ENCODE measurements at places on chromosomes 5 and 9.

DNA sequence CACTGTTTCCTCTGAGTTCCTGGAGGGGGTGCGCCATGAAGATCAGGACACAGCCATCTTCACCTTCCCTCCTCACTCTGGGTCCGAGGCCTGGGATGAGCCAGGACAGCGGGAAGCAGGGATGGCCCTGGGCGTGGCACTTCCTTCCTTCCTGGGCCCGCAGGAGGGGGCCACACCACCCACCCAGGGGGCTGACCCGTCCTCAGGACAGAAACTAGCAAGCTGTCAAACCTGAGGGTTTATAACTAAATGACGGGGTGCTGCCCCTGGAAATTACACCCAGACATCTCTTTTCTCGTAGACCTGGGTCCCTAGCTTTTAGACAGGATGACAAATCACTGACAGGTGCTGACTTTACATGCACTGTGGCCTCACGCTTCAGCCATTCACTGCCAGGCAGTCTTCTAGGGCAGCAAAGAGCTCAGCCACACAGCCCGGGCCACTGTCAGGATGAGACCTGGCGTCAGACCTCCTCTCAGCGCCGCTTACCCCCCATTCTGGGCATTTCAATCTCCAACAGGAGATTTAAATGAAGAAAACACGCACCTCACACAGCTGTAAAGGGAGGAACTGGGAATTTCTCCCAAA lies 8.1 kb downstream of the FCN2 start:
- DNase-seq, result no peak

- peak; percentile 71 for DNase-seq
Observed at GRCh38 chr5:107743373-107744000, 72.8 kb upstream of the EFNA5 start.

- no peak for DNase-seq
Observed at GRCh38 chr5:153043886-153044285, 446.6 kb upstream of the GRIA1 start.

GRCh38 chr5:138032572-138033385 lies at the start of gene FAM13B:
Gene FAM13B, minus strand, starts transcription at chr5:138033079. Its CDS starts 13,968 bp downstream, at chr5:138019111.
- DNase-seq, result peak; percentile 39

DNA sequence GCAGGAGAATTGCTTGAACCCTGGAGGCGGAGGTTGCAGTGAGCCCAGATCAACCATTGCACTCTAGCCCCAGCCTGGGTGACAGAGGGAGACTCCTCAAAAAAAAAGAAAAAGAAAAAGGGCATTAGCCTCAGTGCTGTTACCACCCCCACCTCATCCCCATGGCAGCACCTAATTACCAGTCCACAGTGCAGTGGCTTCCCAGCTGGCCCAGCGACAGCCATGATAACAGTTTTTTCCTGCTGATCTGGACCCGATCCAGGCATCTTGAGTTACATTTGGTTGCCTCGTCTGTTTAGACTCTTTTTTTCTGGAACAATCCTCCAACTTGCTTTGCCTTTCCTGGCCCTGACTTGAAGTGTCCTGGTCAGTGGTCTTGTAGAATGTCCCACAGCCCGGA lies 24.4 kb downstream of the NCS1 start:
- no peak for DNase-seq

- DNase-seq, result no peak
Observed at GRCh38 chr5:80554646-80555045, 15.4 kb downstream of the ANKRD34B start.

- no peak for DNase-seq
Observed at GRCh38 chr5:160462167-160462566, 40.5 kb downstream of the PTTG1 start.

GRCh38 chr5:145473042-145473642 lies 362.0 kb downstream of the PRELID2 start:
- no peak for DNase-seq

- DNase-seq, result no peak
Observed at GRCh38 chr5:163893281-163893680, 387.9 kb downstream of the MAT2B start.

GRCh38 chr9:113781896-113782295 lies 94.2 kb upstream of the ZNF618 start:
- no peak for DNase-seq

DNA sequence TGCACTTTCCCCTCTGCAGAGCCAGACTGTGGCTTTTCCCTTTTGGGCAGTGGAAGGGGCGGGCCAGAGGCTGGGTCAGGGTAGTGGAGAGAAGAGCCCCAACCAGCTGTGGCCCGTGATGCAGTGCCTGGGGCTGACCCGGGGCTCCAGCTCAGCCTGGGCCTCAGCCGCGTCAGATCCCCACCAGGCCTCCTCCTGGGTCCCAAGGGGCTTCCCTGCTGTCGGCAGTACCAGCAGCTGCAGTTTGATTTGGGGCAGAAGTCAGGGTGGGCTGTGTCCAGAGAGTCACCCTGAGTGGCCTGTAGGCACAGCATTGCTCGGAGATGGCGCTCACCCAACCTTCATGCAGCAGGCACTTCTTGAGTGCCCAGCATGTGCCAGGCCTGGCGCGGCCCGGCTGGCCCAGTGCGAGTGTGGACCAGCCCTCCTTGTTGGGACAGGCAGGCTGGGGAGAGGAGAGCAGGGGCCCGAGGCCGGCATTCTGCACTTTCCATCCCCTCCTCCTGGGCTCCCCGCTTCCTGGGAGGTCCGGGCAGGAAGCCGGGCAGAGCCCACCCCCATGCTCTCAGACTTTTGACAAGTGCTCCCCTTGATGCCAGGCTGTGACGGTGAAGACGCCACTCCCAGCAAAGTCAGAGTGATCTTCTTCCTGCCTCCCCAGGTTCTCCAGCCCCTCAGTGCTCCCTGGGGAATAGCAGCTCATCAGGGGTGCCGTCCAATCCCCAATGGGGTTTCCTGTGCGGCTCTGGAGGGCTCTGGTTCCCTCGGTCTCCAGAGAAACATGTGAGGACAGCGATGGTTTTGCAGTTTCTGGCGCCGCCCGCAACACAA lies 88.3 kb upstream of the COL5A1 start:
- DNase-seq, result no peak

- DNase-seq, result no peak
Observed at GRCh38 chr9:15373881-15374280, 48.8 kb upstream of the SNAPC3 start.

GRCh38 chr9:7226007-7226640 lies 468.4 kb downstream of the KDM4C start:
- DNase-seq, result no peak

- DNase-seq, result no peak
Observed at GRCh38 chr5:161547406-161547737, 847 bp upstream of the GABRB2 start.

DNA sequence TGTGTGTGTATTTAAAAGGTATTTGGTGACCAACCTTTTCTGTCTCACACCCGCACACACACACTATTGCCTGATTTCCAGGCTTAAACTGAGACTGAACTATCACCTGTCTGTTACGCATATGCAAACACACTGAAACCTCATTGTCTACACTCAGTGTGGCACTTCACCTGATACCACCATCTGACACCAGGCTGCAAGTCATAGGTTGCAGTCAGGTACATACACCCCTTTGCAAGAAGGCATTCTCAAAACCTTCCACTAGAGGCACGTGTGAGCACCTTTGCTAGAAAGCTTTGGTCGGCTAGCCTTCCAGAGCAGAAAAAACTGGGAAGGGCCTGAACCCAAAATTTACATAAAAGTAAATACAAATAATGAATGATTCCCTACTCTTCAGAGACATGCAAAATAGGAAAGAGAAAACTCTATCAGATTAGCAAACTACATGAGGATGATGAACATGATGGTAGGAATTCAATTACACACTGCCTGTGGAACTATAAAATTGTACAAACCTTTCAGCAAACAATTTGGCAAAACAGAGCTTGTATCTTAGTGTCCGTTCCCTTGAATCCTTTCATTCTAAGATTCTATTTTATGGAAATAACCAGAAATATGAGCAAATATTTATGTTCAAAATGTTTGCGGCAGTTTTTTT lies 5.9 kb upstream of the FOXD1 start:
- DNase-seq, result no peak

DNA sequence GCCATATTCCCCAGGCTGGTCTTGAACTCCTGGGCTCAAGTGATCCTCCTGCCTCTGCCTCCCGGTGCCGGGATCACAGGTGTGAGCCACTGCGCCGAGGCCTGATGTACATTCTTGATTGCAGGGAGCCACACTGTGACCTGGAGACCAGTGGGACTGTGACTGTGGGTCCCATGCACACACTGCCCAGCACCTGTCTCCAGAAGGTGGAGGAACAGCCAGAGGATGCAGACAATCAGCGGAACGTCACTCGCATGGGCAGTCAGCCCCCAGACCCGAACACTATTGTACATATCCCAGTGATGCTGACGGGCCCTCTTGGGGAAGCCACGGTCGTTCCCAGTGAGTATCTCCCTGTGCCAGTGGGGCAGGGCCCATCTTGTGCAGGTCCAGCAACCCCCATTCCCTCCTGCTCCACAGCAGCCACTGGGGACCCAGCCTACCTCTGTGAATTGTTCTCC lies 147.3 kb downstream of the CACNA1B start:
- DNase-seq, result no peak

DNA sequence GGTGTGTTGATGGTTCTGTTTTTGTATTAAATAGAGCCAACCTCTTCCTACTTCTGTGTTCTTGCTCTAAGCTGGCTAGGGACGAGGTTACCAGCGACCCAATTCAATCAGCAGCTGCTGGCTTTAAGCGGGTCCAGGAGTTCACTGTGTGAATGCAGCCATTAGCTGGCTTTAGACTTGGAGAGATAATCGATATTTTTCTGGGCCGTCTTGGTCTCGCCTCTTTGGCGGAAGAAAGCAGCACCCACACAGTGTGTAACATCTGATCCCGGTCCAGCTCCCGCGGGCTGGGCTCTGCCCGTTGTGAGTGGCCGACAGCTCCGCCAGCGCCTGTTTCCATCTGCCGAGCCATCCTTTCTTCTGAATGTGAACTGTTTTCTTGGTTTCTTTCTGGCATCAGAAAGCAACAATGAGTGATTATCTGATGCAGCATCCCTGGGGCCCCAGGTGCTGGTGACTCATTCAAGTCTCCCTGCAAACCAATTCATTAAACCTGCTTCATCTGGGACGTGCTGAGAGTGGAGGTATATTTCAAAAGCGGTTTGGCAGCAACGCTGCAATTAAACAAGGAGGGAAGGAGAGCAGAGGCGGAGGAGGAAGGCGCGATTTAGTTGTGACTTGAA lies 90.8 kb upstream of the IRX4 start:
- no peak for DNase-seq

GRCh38 chr5:116766470-116766947 lies 191.9 kb upstream of the SEMA6A start:
- peak; percentile 60 for DNase-seq

GRCh38 chr9:89814340-89815040 lies 209.7 kb downstream of the GADD45G start:
- DNase-seq, result no peak

DNA sequence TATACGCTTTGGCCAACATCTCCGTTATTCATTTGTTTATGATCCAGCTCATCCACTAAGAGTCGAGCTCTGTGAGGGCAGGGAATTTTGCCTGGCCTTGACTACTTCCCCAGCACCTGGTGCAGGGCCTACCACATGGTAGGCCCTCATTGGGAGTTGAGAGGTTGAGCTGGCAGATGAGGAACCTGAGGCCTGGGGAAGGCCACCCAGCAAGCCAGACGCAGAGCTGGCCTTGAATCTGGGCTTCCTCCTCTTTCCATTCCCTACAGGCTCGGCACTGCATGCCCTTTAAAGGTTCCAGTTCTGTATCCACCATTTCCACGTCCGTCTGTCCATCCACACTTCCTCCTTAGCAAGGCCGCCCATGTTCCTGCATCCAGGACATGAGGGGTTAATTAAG lies 24.2 kb downstream of the KCNMB1 start:
- no peak for DNase-seq

DNA sequence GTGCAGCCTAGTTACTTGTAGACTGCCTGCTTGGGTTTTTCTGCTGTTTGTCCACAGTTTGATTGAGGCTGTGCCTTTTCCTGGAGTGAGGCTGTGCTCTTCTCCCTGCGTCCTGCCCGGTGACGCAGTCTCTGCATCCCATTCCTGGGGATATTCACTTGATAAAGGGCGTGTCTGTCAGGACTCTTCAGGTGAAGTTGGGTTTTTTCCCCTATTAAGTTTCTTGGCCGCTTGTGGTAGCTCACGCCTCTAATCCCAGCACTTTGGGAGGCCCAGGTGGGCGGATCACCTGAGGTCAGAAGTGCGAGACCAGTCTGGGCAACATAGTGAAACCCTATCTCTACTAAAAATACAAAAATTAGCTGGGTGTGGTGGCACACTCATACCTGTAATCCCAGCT lies 50.0 kb upstream of the SUSD3 start:
- no peak for DNase-seq

GRCh38 chr9:98182889-98183599 lies 9.4 kb downstream of the CORO2A start:
- no peak for DNase-seq

DNA sequence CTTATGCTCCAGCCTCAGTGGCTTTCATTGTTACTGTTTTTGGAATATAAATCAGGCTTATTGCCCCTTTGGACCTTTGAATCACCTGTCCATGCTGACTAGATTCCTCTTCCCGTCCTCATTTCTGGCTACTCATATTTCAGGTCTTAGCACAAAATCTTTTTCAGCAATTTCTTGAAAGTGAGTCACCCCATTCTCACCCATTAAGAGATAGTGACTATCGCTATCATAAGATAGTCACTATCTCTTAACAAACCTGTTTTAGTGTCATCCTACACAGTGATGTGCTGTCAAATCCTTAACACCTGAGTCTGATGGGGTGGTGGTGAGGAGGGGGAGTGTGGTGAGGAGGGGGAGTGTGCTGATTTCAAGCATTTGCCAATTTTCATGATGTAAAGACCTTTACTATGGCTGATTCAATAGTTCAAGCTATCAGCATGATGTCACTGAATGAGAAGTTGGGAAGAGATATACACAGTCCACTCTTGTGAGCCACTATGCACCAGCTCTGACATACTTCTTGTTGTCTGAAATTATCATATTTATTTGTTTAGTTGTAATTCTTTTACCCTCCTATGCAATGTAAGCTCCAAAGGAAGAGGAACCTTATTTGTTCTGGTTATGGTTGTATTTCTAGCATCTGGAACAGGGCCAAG lies 95.3 kb downstream of the GRIA1 start:
- no peak for DNase-seq

GRCh38 chr9:125061391-125061790 lies 81.9 kb downstream of the SCAI start:
- no peak for DNase-seq

- no peak for DNase-seq
Observed at GRCh38 chr9:128473104-128473503, 17.3 kb downstream of the ODF2 start.

- no peak for DNase-seq
Observed at GRCh38 chr5:147487031-147487750, 22.7 kb downstream of the DPYSL3 start.

Data from COLO829 (cell line).